ENCODE measurements at places on chromosomes 4 and X.

- no peak for DNase-seq
Measured at GRCh38 chrX:128518508-128518907, 466.3 kb upstream of the ACTRT1 start.

GRCh38 chrX:133653358-133653757, 238.1 kb upstream of the GPC4 start:
- DNase-seq = no peak

- no peak for DNase-seq
Measured at GRCh38 chr4:146506272-146506671, 15.5 kb downstream of the SLC10A7 start.

DNA sequence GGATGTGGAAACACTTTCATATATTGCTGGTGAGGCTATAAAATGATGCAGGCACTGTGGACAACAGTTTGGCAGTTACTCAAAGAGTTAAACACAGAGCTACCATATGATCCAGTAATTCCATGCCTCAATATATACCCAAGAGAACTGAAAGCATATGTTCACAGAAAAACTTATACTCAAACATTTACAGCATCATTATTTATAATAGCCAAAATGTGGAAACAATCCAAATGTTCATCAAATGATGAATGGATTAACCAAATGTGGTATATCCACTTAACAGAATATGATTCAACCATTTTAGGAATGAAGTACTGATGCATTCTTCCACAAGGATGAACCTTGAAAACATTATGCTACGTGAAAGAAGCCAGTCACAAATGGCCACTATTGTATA, 603.8 kb downstream of the IQCM start:
- no peak for DNase-seq

DNA sequence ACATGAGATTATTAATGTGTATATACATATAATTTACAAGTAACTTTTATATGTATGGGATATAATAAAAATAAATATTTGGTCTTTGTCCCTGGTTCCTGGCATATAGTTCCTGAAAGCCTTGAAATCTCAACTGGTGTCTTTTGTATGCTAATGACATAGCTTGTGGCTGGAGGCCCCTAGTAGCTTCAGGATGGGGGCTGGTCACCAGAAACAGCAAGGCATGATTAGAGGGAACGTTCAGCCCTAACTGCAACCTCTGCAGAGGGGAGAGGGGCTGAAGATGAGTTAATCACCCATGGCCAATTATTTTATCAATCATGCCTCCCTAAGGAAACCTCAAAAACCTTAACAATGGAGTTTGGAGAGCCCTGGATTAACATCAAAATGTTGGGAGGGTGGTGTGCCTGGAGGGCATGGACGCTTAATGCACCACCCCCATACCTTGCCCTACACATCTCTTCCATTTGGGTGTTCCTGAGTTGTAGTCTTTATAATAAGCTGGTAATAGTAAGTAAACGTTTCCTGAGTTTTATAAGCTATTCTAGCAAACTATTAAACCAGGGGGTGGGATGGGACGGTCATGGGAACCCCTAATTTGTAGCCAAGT, 21.3 kb downstream of the PIN4 start:
- no peak for DNase-seq

DNA sequence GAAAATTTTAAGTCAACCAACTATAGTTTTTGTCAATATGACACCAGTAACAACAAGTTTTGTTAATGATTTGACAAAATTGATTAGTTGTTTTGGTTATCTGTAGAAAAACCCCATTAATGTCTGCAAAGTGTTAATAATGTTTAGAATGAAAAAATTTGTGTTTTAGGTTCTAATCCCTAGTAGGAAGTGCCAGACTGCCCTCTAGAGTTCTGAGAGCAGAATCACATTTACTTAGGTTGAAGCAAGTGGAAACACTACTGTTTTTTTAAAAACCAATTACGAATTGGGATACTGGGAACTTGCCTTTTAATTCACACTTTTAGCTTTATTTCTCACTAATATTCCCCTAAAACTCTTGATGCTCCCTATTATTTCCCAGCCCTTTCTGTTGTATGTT, 101.1 kb upstream of the CYLC1 start:
- DNase-seq = no peak

DNA sequence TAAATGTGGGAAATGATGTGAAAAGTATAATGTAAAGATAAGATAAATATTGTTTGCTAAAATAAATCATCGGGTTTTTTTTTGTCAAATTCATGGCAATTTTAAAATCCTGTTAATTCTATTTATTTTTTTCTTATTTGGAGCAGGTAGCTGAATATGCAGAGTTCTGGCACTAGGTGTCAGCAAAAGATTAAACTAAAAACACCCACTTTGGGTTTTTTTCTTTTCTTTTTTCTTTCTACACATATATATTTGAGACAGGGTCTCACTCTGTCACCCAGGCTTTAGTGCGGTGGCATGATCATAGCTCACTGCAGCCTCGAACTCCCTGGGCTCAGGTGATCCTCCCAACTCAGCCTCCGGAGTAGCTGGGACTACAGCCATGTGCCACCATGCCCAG, 6.9 kb upstream of the RAP2C start:
- no peak for DNase-seq

DNA sequence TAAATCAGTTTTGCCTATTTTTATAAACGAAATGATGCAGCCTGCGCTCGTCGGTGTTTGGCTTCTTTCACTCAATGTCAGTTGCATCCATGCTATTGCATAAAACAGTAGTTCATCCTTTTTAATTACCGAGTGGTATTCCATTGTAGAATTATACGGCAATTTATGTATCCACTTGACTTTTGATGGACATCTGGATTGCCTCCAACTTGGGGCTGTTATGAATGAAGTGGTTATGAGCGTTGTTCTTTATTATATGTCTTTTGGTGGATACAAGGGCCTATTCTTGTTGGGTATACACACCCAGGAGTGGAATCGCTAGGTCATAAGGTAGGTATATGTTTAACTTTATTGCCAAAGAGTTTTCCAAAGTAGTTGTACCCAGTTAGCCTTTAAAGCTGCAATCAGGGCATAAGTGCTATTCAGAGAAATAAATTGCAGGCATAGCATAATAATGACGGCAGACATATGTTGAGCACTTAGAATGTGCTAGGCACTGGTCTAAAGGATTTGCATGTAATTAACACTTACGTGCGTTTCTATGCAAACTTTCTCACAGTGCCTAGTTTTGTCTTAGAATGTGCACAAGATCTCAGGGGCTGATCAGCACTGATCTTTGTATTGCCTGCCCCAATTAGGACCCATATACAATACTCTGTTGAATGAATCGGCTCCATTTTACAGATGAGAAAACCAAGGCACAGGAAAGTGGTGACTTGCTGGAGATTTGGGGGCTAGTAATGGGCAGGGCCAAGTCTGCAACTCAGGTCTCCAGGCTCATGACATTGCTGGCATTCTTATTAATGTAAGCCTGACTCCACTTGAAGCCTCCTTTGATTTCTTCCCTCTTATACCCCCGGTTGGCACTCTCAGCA, 407.0 kb downstream of the BCOR start:
- no peak for DNase-seq

- DNase-seq = no peak
Measured at GRCh38 chrX:40531056-40531826, 49.5 kb upstream of the ATP6AP2 start.

Measured in T follicular helper cell (primary cell).